H54 (cell line): ENCODE measurements at places on chromosomes 6 and 20.

- no peak for DNase-seq
These were observed 36.3 kb downstream of the CDH4 start for GRCh38 chr20:61288331-61288784.

GRCh38 chr20:20860078-20860806, 147.8 kb upstream of the RALGAPA2 start:
- DNase-seq, result peak; percentile 68

DNA sequence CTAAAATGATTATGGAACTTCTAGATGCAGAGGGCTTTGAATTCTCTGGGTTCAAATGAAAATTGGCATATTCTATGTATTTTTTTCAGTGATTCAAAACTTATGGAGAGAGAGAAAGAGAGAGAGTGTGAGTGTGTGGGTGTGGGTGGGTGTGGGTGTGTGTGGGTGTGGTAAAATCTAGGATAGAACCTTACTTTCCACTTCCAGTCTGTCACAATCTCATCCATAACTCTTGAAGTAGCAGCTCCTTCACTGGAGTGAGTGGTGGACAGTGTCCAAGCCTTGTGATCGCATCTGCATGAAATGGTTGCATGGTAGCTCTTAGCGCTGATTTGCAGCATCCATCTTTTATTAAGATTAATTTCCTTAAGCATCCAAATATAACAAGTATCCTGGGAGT, 37.7 kb downstream of the ADGB start:
- DNase-seq, result no peak

DNA sequence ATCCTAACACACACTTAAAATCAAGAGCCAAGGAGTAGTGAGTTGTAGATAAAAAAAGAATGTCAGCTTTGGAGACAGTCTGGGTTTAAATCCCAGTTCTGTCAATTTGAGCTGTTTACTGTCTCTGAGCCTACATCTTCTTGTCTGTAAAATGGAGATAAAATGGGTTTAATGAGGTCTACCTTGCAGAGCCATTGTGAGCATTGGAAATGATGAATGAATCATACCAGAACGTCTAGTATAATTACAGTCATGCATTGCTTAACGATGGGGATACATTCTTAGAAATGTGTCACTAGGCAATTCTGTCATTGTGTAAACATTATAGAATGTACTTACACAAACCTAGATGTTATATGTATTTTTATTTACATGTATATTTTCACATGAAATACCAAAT, 17.6 kb upstream of the SGK2 start:
- DNase-seq, result no peak

DNA sequence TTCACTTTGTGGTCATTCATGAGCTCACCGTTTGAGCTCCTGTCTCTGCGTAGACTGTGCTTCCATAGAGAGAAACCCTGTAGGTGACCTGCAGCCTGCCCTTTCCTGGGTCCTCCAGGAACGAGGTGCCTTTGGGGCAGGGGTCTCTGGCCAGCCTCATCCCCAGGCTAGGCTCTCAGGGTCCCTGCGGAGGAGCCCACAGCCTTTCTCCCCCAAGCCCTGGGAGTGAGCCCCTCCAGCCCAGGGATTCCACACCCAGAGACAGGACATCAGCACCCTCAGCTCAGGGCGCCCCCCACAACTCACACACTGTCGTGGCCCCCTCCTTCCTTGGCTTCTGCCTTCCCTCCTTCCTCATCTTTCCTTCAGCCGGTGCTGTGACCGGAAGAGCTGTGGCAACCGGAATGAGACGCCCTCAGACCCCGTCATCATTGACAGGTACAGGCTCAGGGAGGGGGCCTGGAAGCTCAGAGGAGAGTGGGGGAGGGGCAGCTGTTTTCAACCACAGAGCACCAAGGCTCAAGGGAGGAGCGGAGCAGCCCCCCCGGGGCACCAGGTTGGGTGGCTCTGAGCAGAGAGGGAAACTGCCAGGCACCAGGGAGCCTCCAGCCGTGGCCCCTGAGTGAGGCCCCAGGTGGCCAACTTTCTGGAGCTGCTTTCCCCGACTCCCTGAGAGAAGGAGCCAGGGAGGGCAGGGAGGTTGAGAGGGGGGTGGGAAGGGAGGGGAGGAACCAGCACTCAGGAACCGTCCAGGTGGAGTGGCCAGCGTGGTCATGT, 16.8 kb downstream of the EBF4 start:
- DNase-seq, result no peak

- DNase-seq, result no peak
These were observed 37.6 kb upstream of the AVP start for GRCh38 chr20:3121955-3122610.

GRCh38 chr6:158655569-158656450, 6.0 kb downstream of the SYTL3 start:
- DNase-seq, result no peak

DNA sequence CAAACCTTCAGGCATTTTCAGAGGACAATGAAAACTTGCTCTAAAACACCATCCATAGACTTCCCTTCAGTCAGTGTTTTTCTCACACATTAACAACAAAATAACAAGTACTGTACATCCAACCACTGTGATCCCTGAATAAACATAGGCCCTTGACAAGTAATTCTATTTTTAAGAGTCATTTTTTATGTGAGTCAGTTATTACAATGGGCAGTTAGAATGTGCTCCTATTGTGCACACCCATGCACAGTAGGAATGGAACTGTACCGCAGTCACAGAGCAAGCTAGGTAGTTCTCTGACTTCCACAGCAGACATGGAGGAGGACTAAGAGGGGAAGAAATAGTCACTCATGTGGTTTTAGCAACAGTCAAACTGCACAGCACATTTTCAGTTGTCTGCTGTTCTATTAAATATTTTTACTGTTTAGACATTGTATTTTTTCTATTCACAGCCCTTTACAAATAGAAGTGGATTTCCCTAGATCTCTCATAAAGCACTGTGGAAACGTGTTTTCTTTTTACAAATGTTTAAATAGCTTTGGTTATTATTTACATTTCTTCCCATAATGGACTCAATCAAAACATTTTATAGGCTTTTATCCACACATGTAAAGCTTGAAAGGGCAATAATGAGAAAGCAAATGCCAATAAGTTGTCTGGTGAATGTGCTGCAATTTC, 100.4 kb downstream of the JAG1 start:
- DNase-seq, result no peak

DNA sequence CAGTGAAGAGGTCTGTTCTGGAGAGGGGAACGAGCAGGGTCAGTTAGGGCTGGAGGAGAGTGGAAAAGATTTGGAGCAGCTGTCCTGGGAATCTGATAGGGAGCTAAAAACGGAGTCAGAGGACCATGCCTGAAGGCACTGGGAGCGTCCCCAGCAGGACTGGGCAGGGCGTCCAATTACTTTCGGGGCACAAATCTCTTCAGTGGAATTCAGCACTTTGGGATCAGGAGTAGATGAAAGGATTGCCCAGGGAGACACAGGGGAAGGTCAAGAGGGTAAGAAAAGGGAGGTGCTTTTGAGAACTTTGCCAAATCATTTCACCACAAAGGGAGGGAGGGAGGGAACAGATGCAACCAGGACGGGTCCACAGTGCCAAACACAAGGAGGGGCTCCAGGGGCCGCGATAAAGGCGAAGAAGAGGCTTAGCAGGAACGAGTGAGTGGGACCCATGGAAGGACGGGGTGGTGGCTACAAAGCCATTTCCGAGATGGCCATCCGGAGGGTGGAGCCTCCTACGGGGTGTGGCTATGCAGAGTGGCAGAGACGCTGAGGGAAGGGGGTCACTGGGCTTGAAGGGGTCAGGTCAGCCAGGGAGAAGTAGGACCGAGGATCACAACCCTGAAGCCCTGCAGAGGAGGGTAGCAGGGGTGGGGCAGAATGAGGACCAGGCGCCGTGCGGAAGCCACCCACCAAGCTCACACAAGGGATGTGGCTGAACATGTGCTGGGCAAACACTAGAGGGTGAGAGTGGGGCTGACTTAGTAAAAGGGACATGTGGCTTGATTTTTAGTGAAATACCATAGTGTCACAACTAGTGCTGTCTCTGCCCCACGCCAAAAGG, 180.0 kb upstream of the RREB1 start:
- DNase-seq, result no peak

- DNase-seq, result no peak
These were observed 2.6 kb downstream of the TXLNB start for GRCh38 chr6:139289233-139289632.

- no peak for DNase-seq
These were observed 37.8 kb downstream of the HCRTR2 start for GRCh38 chr6:55212156-55212555.

GRCh38 chr20:48204499-48204898, 419.2 kb upstream of the SULF2 start:
- no peak for DNase-seq

DNA sequence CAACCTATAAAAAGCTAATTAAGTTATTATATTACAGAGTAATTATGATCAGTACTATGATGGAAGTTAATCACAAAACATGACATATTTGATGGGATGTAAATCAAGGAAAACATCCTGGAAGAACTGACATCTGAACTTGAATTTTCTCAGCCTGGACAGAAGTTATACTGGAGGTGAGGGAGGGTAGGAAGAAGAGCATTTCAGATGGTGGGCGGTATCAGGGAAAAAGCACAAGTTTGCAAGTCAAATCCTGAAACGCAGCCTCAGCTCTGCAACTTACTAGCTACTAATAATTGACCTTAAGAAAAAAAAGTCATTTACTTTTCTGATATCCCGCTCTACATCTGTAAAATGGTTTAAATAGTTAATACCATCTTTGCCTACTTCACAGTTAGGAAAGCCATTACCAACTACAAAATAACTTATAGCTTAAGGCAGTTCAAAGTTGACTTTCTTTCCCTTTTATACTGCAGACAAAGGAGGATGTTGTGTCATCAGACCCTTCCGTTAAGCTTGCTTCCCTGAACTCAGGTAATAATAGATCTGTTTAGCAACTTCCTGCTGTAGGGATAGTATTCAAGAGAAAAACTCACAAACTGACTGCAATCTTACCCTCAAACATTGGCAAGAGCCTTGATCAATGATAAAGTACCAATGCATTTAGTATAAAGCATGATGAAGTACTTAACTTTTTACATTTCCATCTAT, 21.0 kb downstream of the NOL7 start:
- no peak for DNase-seq

GRCh38 chr6:51396583-51396982, 577.9 kb downstream of the TFAP2B start:
- DNase-seq, result no peak

DNA sequence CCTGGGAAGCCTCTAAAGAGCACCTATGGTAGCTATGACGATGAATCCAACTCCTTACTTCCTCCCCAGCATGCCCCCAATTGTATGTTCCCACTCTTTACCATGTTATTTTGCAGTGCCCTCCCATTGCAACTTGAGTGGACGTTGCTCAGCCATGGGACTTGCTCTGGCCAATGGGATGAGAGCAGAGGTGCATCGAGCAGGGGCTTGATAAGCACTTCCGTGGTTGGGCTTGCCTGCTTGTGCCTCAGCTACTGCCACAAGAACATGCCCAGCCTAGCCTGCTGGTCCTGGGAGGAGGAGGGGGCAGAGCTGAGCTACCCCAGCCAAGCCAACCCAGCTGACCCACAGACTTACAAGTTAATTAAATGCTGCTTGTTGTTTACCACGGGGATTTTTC, 71.1 kb upstream of the CTNNBL1 start:
- DNase-seq, result no peak

DNA sequence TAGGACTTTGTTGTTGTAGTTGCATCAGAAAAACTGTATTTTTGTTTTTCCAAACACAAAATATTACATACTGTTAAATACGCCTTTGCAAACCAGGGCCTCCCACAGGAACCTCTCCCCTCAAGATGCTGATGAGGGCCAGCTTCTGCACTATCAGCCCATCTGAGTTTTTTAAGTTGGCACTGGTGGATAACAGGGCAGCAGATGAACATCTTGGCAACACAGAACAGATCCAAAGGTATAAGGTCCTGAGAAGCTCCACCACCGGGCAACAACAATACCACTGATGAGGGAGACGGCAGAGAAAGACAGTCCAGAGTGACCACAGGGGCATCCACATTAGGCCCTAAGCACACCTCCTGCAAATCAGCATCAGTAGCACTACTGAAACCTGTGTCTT, 177.7 kb downstream of the DLL1 start:
- DNase-seq, result no peak

GRCh38 chr20:21519136-21519584, 5.3 kb upstream of the NKX2-2 start:
- DNase-seq, result no peak

GRCh38 chr6:140729521-140729920, 1355.1 kb upstream of the CITED2 start:
- DNase-seq, result no peak

- DNase-seq, result no peak
These were observed 5.2 kb downstream of the RAET1G start for GRCh38 chr6:149917679-149918078.

DNA sequence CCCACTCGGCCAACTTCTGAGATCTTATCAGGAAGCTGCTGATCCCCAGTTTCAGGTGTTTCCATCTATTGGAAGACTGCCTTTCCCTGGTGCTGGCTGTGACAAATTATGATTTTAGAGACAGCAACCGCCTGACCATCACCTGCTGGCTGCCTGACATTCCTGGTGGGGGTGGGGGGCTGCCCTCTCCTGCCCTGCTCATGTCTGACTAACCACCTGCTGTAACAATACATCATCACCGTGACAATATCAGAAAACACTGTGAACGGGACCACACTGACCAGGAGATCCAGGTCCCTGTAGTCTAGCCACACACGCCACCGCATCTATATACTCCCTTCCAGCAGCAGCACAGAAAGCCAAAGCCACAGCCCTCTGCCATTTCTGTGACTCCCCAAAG, 537.5 kb downstream of the QKI start:
- DNase-seq, result no peak

GRCh38 chr20:62914970-62915457, 11.3 kb downstream of the DIDO1 start:
- no peak for DNase-seq

DNA sequence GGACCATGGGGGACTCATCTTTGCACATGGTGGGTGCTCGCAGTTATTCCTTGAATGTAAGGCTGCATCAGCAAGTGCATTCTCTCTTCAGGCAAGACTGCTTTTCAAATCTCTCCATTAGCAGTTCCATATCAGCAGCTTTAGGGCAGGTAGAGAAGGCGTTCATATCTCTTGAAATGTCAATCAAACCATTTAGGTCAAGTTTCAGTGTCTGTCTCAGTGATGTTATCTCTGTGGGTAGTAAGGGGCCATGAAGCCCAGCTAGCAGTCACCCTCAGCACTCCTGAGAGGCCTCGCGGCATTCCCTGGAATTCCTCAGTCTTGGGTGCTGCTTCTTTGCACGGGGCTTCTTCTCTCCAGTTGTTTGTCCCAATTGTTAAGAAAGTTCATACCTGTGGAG, 24.2 kb downstream of the FARS2 start:
- no peak for DNase-seq
